Esophagus squamous epithelium (tissue), 5 donors: ENCODE measurements at places on chromosomes 7 and 10.

- no peak for DNase-seq
These were observed 106.8 kb downstream of the ANK3 start for GRCh38 chr10:60282771-60283353.

DNA sequence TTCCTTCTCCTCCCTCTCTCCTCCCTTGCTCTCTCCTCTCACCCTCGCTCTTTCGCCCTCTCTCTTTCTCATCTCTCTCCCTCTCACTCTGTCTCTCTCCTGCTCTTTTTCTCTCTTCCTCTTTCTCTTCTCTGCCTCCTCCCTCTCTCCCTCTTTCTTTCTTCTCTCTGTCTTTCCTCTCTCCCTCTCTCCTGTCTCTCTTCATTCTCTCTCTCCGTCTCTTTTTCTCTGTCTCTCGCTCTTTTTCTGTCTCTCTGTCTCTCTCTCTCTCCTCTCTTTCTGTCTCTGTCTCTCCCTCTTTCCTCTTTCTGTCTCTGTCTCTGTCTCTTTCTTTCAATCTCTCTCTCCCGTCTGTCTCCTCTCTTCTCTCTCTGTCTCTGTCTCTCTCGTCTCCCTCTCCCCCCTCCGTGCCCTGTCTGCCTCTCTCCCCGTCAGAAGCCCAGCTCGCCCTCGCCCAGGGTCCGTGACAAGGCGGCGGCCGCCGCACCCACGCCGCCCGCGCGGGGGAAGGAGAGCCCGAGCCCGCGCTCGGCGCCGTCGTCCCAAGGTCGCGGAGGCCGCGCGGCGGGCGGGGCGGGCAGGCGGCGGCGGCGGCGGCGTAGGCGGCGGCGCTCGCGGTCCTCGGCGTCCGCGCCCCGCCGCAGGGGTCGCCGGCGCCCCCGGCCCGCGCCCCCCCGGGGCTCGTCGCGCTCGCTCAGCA lies 21.3 kb upstream of the HSPB1 start:
- DNase-seq, result no peak

GRCh38 chr7:123744416-123744815 lies 4.4 kb downstream of the WASL start:
- DNase-seq, result no peak

- DNase-seq, result no peak
These were observed 83.1 kb upstream of the STEAP1B start for GRCh38 chr7:22582863-22583622.

DNA sequence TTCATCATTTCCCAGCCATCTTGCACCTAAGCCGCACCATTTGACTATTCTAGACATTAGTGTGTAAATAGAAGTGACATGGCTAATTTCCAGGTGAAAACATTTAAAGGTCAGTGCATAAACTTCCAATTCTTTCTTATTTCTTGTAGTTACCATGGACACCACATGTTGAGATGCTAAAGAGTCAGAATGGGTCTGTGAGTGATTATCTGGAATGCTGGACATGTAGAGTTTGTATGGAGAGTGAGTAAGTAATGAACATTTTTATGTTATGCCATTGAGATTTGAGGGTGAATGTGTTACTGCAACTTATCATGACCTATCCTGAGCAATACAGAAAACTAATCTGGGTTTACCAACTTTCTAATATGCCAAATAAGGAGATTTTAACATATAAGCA lies 60.4 kb downstream of the MEOX2 start:
- DNase-seq, result no peak

DNA sequence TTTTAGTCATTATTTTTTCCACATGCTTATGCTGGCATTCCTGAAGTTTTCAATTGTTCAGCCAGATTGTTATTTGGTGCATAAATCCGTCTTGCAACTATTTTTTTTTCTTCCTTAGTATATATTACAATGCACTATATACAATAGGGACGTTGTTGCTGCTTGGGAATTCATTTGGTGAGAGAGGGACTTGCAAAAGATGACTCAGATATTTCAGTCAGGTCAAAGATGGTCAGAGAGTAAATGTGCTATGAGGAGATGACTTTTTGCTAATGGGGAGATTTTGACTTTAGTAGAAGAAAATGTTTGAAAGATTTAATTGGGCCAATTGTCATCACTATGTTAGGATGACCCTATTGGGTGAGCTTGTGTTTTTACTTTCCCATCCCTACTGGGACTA lies 348.4 kb upstream of the MTPN start:
- DNase-seq, result no peak

GRCh38 chr10:117861329-117861728 lies 185.4 kb downstream of the RAB11FIP2 start:
- DNase-seq, result no peak

DNA sequence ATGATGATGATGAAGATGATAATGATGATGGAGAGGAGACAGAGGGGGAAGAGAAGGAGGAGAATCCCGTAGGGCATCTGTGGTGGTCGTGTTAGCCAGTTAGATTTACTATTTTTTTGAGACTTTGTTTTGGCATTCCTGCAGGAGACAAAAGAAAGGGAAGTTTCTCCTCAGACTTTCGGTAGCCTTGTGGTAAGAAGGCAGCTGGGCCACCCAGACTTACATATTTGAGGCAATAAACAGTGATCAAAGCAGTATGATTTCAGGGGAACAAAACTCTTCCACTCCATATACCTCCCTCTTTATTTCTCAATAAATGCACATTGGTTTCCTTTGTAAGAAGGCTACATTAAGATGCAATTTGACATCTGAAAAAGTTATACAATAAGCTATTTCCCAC lies 32.4 kb upstream of the BICC1 start:
- DNase-seq, result no peak

- DNase-seq, result no peak
These were observed 3.2 kb downstream of the CYP3A7 start for GRCh38 chr7:99731638-99732374.
